Karpas-422 (cell line): ENCODE measurements at places on chromosomes 13 and 19. TPM values are rescaled to one million over a fixed set of nuclear protein-coding genes. Genes with fewer than 3 reads are reported as not detected.

DNA sequence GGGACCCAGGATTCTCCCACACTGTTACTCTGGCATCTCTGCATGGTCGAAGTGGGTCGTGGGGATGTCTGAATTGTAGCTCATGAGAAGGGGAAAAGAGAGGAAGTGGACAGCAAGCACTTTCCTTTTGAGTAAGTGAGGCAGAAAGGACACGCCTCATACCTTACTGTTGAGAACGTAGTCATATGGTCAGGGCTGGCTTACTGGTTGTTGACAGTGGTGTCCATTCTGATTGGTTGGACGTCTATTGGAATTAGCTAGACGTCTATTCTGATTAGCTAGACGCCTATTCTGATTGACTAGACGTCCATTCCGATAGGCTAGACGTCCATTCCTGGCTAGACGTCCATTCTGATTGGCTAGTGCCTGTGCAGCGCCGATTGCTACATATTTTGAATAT, 12.4 kb downstream of the GRIN2D start:
- H3K36me3 ChIP-seq, result no peaks in the 10 kb centered on the region
- H3K27me3 ChIP-seq, result no peaks in the 10 kb centered on the region
- H3K27ac ChIP-seq, result no peak overlapping the region
- no peaks in the 10 kb centered on the region for H3K4me1 ChIP-seq
- H3K4me3 ChIP-seq, result no peak overlapping the region

ANGPTL8 gene
- total RNA-seq, result not detected in 2 replicates

GRCh38 chr13:57056601-57057180, 84.0 kb upstream of the PRR20A start:
- H3K36me3 ChIP-seq, result no peaks in the 10 kb centered on the region
- no peaks in the 10 kb centered on the region for H3K27me3 ChIP-seq
- H3K4me1 ChIP-seq, result no peaks in the 10 kb centered on the region

DNA sequence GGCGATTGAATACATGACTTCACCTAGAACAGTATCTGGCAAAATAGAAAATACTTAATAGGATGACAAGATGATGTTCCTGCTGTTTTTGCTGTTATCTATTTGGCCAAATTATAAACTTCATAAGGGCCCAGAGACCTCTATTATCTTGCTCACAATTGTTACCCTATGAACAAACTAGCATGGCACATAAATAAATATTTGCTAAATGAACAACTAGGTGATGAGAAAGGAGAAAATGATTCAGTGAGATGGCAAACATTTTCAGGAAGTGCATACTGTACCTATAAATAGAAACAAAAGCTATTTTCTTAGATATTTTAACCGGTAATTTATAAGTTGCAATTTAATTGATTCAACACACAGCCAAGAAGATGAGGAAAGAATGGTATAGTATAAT, 78.4 kb downstream of the FAM216B start:
- H3K36me3 ChIP-seq, result no peaks in the 10 kb centered on the region

GAS6 gene
- not detected in 2 replicates for total RNA-seq

- H3K36me3 ChIP-seq, result no peaks in the 10 kb centered on the region
- DNase-seq, result peak; percentile 58
- H3K27me3 ChIP-seq, result no peaks in the 10 kb centered on the region
- no peak overlapping the region for H3K4me3 ChIP-seq
- no peak overlapping the region for H3K27ac ChIP-seq
Measured at GRCh38 chr19:38213911-38214625, 10.0 kb downstream of the DPF1 start.

GRCh38 chr19:5850189-5850588, 1.1 kb downstream of the FUT3 start:
- no peaks in the 10 kb centered on the region for H3K36me3 ChIP-seq
- no peak overlapping the region for H3K27ac ChIP-seq
- H3K4me1 ChIP-seq, result no peaks in the 10 kb centered on the region

GRCh38 chr13:28626266-28626665, 32.7 kb upstream of the POMP start:
- no peaks in the 10 kb centered on the region for H3K27me3 ChIP-seq
- no peaks in the 10 kb centered on the region for H3K36me3 ChIP-seq
- H3K4me3 ChIP-seq, result no peak overlapping the region
- H3K27ac ChIP-seq, result no peak overlapping the region
- H3K4me1 ChIP-seq, result no peaks in the 10 kb centered on the region

- H3K4me3 ChIP-seq, result no peak overlapping the region
- no peak overlapping the region for H3K27ac ChIP-seq
- DNase-seq, result no peak
- H3K4me1 ChIP-seq, result no peaks in the 10 kb centered on the region
- H3K36me3 ChIP-seq, result peaks cover 44% of the 10 kb centered on the region
- H3K27me3 ChIP-seq, result no peaks in the 10 kb centered on the region
Measured at GRCh38 chr19:53172889-53173288, 14.0 kb upstream of the ZNF347 start.

MCEMP1 gene
- not detected in 2 replicates for total RNA-seq

DNA sequence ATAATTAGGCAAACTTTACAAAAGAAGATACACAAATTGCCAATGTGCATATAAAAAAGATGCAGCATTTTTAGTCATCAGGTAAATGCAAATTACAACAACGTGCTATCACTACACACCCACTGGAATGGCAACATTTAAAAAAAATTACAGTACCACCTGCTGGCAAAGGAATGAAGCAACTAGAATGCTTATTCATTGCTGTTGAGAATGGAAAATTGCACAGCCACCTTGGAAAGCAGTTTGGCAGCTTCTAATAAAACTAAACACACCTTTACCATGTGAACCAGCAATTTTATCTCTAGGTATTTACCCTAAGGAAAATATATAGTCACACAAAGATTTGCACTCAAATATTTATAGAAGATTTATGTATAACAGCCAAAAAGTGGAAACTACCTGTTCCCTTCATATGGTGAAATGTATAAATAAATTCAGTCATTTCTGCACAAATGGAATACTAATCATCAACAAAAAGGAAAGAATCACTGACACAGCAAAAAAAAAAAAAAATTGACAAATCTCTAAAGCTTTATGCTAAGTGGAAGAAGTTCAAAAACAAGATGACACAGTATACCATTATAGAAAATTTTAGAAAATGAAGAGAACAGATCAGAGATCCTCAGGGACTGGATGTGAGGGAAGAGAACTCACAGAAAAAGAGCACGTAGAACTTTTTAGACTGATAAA, 30.3 kb downstream of the OXGR1 start:
- no peaks in the 10 kb centered on the region for H3K4me1 ChIP-seq
- H3K4me3 ChIP-seq, result no peak overlapping the region
- no peak for DNase-seq
- no peak overlapping the region for H3K27ac ChIP-seq
- H3K36me3 ChIP-seq, result no peaks in the 10 kb centered on the region; the same call in 1 of the 2 replicates

GRCh38 chr19:7507884-7508283, 8.0 kb upstream of the ZNF358 start:
- peak; percentile 81 for DNase-seq
- no peaks in the 10 kb centered on the region for H3K27me3 ChIP-seq
- H3K4me1 ChIP-seq, result no peaks in the 10 kb centered on the region
- no peak overlapping the region for H3K27ac ChIP-seq
- H3K4me3 ChIP-seq, result no peak overlapping the region

GNG7 gene
- 0.19 and 1.3 TPM in 2 replicates for total RNA-seq

GRCh38 chr19:7636317-7636690, 606 bp upstream of the STXBP2 start:
- no peak overlapping the region; the same call in 1 of the 2 replicates for H3K4me3 ChIP-seq
- peaks cover 11% of the 10 kb centered on the region for H3K4me1 ChIP-seq
- H3K36me3 ChIP-seq, result no peaks in the 10 kb centered on the region
- no peak overlapping the region for H3K27ac ChIP-seq
- no peak for DNase-seq

DNA sequence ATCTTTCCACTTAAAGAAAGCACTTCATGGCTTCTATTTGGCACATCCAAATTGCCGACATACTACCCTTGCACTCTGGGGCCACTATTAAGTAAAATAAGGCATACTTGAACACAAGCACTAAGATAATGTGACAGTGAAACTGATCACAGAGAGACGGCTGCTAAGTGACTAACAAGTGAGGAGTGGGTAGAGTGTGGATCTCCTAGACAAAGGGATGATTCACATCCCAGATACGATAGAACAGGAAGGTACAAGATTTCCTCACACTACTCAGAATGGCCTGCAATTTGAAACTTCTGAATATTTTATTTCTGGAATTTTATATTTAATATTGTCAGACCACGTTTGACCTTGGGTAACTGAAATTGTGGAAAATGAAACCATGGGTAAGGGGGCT, 1721.8 kb upstream of the SPRY2 start:
- H3K4me1 ChIP-seq, result no peaks in the 10 kb centered on the region
- H3K36me3 ChIP-seq, result no peaks in the 10 kb centered on the region
- no peaks in the 10 kb centered on the region for H3K27me3 ChIP-seq
- no peak overlapping the region for H3K27ac ChIP-seq
- no peak for DNase-seq

DNA sequence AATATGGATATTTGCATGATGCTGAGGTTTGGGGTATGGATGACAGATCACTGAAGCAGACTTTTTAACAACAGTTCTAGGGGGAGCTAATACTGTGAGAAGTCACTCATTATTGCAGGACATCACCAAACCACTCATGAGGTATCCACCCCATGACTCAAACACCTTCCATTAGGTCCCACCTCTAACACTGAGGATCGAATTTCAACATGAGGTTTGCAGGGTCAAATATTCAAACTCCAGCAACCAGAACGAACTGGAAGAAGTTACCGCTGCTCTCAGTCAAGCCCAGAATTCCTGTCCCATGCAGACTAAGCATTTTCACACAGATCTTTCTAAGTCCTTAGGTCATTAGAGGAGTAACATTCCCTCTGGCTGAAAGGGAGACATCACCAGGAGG, 758.9 kb downstream of the UQCRFS1 start:
- no peak overlapping the region for H3K27ac ChIP-seq
- H3K4me1 ChIP-seq, result no peaks in the 10 kb centered on the region
- no peak overlapping the region for H3K4me3 ChIP-seq
- H3K27me3 ChIP-seq, result no peaks in the 10 kb centered on the region
- no peaks in the 10 kb centered on the region for H3K36me3 ChIP-seq
